Activated naive CD4-positive, alpha-beta T cell treated with anti-CD3 and anti-CD28 coated beads, Interleukin-2, amount 50 U/mL, for 72 hours (primary cell): ENCODE measurements at places on chromosomes 7 and 10. TPM values are rescaled to one million over a fixed set of nuclear protein-coding genes. Genes with fewer than 3 reads are reported as not detected.

DNA sequence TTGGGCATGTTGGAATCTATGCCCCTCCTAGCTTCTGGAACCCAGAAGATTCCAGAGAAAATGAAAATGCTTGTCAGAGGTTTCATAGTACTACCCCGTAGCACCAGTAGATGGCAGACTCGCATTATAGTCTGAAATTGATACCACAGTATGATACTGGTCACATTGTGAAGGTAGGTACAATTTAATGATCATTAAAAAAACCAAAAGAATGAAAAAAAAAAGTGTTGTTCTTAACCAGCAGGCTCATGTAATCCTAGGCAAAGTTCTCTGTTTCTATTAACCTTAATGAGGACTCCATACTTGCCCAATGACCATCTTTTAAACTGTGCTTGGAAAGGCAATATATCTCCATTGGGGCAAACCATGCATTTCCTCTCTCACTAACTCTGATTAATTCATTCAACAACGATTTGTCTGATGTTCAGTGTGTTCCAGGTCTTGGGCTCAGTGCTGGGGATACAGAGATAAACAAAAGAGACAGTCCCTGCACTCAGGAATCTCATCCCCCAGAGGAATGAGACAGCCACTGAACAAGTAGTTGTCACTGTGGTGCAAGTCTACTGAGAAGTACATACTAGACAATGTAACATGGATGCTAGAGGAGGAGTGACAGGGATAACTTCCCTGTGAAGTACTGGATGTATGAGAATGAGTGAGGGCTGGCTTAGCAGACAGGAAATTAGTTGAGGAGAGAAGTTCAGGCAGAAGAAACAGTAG is 223.5 kb upstream of the PHYHIPL start:
- DNase-seq: no peak

DNA sequence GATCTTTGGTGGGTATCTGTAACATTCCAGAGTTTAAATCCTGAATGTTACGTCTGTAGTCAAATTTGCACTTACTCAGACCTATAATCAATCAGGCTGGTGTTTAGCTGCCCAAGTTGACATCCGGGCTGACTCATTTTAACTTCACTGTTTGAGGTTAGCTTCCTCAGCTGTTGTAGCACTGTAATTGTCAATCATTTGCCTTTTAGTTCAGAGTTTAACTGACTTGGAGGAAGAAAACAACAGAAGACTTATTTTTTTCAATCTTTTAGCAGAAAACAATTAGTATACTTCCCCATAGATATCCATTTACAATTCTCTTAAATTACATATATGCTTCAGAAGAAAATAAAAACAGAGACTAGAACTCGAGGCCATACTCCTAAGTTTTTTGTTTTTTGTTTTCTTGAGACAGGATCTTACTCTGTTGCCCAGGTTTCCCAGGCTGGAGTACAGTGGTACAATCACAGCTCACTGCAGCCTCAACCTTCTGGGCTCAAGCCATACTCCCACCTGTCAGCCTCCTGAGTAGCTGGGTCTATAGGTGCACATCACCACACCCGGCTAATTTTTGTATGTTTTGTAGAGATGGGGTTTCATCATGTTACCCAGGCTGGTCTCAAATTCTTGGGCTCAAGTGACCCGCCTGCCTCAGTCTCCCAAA is 38.5 kb upstream of the LRRC17 start:
- DNase-seq: no peak

DNA sequence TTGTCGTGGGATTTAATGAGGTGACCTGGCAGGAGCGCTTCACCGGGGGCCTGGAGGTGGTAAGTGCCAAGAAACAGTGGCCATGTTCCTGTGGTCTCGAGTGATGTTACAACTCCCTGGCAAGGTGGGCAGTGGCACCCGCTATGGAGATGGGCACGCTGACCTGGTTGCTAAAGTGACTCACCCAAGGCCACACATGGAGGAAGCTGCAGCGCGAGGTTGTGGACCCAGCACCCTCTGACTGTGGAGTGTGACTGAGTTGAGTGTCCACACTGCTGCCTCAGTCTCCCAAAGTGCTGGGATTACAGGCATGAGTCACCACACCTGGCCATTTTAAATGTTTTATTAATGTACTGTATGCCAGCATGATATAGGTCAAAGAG is 73.2 kb downstream of the RGS10 start:
- DNase-seq: no peak

- no peak for DNase-seq
These were observed 22.9 kb downstream of the DLD start for GRCh38 chr7:107913851-107914250.

- no peak for DNase-seq
These were observed 30.7 kb upstream of the ABLIM1 start for GRCh38 chr10:114688786-114689185.

- no peak for DNase-seq
These were observed 128.9 kb downstream of the DGKI start for GRCh38 chr7:137717811-137718271.

DNA sequence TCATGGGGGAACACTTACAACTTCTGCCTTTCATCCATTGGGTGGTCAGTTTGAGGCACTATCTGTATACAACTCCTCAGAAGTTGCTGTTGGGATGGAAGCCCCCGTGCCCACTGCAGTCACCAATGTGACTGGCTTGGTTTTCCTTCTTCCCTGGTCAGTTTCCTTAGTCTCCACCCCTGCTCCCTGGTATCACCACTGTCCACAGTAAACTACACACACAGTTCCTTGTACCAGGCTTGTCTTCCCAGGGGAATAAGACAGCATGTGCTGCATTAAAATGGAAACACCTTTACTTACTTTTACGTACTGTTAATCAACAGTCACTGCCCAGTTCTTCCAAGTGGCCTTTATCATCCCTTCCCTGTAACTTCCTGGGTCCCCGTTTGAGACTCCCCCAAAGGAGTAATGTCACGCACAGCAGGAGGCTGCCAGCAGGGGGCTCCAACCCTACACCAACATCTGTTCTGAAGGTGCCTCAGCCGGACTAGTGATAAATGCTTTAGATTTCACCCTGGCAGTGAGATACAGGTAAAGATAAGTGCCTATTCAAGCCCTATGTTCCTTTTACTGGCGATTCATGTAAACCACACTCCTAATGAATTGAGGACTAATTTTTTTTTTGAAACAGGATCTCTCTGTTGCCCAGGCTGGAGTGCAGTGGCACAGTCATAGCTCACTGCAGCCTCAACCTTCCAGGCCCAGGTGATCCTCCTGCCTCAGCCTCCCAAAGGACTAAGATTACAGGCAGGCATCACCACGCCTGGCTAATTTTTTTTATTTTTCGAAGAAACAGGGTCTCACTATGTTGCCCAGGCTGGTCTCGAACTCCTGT is 45.3 kb upstream of the PIK3AP1 start:
- DNase-seq: peak; percentile 78

DNA sequence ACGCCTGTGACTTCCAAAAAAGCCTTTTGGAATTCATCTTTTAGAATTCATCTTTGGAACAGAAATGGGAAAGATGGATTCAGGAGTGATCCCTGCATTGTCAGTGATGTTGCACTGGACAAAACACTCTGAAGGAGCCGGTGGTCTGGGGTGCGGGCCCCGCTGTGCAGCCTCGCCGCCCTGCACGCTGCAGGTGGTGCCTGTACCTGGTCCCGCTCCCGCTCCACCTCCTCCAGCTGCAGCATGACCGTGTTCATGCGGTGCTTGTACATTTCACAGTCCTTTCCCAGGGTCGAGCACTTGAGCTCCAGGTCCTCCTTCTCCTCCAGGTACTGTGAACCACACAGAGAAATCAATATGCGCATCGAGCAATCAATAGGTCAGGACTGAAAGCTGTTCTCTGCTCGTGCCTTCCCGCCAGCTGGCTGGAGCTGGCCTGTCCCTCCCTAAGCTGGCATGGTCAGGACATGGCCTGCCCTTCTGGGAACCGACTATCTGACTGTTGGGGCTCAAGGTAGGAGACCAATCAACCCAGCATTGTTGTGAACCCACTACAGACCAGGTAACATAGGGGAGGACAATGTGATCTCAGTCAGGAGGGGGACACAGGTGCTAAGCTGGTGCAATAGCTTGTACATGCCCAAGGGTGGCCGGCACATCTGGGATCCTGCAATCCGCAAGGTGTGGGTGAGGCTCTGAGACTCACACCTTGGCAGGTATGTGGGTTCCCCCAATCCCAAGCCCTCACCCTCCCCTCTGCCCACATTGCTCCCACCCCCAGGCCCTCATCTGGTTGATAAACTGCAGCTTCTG is 93.8 kb upstream of the GNA12 start:
- peak; percentile 41 for DNase-seq

- DNase-seq: no peak
These were observed 2.3 kb downstream of the INSYN2A start for GRCh38 chr10:127194111-127194510.

DNA sequence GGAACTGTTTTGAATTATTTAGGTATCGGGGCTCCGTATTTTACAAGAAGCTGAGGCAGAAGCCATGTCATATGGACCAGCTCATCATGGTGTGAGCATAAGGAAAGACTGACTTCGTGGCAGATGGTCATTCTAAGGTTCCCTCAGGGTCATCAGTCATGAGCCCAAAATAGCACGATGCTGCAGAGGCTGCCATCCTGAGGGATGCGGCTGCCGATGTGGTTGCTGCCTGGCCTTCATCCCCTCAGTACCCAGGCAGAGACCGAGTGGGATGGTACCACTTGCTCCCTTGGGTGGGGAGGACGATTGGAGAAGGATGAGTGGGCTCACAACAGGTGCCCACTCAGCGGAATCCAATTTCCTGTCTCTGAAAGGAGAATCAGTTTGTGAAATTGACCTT is 490.3 kb downstream of the SDK1 start:
- no peak for DNase-seq

DNA sequence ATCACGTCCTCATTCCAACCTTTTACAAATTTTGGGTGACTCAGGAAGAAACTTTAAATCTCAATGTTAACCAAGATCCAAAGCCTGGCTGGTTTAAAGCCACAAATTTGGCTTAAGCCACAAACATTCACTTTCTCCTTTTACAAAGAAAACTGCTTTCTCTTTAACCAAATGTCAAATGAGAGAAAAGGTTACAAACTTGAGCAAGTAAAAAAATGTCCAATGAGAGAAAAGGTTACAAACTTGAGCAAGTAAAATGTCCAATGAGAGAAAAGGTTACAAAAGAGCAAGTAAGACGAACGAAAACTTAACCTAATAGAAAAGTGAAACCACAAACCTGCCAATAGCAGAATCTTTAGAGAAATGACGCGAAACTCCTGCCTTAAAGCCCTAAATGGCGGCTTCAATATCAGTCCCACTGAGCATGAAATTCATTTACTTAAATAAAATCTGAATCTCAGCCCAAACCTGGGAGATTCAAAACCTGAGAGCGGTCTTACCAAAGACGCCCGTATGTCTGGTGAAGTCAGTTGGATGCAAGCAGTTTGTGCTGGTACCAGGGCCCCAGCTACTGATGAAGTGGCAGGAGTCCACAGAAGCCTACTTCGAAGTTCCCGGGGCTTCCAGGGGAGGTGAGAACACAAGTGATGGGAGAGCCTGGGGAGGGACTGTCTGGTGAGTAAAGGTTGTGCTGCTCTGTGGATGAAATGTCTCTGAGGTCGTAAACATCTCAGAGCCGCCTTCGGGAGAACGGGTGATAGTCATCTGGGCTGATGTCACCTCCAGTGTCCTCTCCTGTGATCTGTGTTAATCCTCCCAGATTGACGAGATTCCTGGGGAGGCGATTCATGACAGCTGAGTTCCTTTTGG is 74.6 kb downstream of the PAXIP1 start:
- DNase-seq: peak; percentile 45

- DNase-seq: no peak
These were observed 293.7 kb downstream of the FZD1 start for GRCh38 chr7:91557789-91558404.

- DNase-seq: no peak
These were observed 73.4 kb upstream of the SLC13A1 start for GRCh38 chr7:123273185-123273584.

GRCh38 chr7:98855610-98856422 is 14.0 kb downstream of the TMEM130 start:
- no peak for DNase-seq

- no peak for DNase-seq
These were observed 164.6 kb upstream of the GRM3 start for GRCh38 chr7:86479144-86479543.

DNA sequence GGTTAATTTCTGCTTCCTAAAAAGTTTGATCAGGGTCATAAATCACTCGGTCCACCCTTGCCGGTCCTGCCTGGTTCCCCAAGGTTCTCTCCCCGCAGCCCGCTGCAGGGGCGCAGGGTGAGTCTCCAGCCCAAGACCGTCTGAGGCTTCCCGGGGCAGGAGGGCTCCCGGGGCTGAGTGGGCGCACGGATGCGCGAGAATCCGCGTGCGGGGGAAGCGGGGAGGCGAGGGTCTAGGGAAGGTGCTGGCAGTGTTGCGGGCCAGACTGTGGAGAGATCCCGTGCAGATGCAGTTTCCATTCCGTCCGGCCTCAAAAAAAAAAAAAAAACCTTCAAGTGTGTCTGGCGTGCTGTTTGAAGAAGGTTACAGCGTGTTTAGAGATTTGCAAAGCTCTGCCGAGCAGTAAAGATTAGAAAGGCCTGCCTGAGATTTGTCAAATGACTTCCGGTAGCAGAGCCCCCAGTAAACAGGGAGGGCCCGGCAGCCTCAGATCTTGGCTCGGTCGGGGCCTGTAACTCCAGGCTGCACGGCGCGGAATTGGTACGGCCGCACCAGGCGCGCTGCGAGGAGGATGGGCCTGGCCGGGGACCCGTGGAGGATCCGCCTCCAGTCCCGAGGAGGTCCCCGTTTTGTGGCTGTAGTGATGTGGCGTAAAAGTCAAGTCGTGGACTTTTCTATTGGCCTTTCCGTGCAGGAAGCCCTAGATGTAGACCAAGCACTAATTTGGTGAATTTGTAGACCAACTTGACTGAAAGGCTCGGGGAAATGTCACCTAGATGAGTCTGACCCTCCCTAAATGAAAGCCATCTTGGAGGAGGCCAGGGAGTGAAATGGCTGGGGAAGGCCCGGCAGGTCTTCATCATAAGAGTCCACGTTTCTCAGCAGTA is 293.2 kb upstream of the NFE2L3 start:
- DNase-seq: no peak

- DNase-seq: no peak
These were observed 3.0 kb downstream of the ZCCHC24 start for GRCh38 chr10:79442171-79443040.

The WEE2 gene
- not detected for total RNA-seq

The CRTAC1 gene
- not detected for total RNA-seq

The SLC26A5 gene
- total RNA-seq: not detected

The FRA10AC1 gene
- total RNA-seq: 27.0 TPM

The RBP4 gene
- not detected for total RNA-seq

The WNT8B gene
- 0.45 TPM for total RNA-seq

The ZNRF2 gene
- 12.6 TPM for total RNA-seq

The FZD1 gene
- 0.52 TPM for total RNA-seq

The HSPA12A gene
- total RNA-seq: not detected

The LRGUK gene
- total RNA-seq: 0.41 TPM

The NAPEPLD gene
- 7.2 TPM for total RNA-seq

The ACBD7 gene
- total RNA-seq: 2.4 TPM

The DENND2A gene
- total RNA-seq: not detected

The ASAH2 gene
- 2.2 TPM for total RNA-seq
